ENCODE measurements at places on chromosomes 16 and 17. TPM values are rescaled to one million over a fixed set of nuclear protein-coding genes. Genes with fewer than 3 reads are reported as not detected.
A peak's percentile ranks its signal among the peaks of the same experiment; 100 is the strongest.

GRCh38 chr17:11719856-11720255 is 121.6 kb downstream of the DNAH9 start:
- DNase-seq, result no peak

- DNase-seq, result no peak
Measured at GRCh38 chr17:81621494-81622130, 15.3 kb downstream of the NPLOC4 start.

DNA sequence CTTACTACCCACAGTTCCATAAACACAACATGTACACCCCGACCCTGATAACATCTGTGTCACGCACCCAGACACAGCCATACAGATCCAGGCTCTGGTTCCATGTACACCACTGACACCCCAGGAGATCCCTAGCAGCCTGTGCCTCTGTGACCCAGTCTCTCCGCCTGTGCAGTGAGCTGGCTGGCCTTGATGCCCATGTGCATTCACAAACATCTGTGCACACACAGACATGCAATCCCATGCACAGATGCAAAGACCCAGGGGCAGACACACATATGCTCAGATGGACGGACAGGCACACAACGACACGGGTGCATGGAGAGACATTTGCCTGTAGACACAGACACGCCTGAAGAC is 4.1 kb downstream of the CCDC102A start:
- no peak for DNase-seq

GRCh38 chr16:57001026-57001679 is 11.8 kb downstream of the NLRC5 start:
- DNase-seq, result peak; percentile 33

Gene ASPHD1
- total RNA-seq, result not detected
